ENCODE measurements at places on chromosomes 1 and 21.

DNA sequence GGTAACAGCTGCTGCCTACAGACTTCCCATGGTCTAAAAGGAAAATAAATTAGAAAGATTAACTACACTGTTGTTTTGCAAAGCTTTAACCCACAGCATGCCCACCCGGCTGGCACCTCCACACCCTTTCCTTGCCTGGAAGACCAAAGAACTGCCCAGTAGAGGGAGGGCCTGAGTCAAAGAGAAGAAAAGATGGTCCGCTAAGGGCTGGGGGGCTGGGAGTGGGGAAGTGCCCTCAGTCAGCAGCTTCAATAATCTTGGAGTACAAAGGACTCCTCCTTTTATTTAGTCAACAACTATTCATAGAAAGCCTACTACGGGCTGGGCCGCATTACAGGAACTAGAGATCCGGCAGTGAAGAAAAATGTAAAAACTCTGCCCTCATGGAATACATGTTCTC, 40.6 kb downstream of the ERI3 start:
- DNase-seq, result no peak

GRCh38 chr1:206568256-206568655, 44.0 kb downstream of the EIF2D start:
- DNase-seq, result no peak

- DNase-seq, result no peak
Measured at GRCh38 chr1:55049271-55049913, 10.0 kb downstream of the PCSK9 start.

GRCh38 chr1:220409771-220410595, 118.0 kb upstream of the MARK1 start:
- DNase-seq, result no peak

DNA sequence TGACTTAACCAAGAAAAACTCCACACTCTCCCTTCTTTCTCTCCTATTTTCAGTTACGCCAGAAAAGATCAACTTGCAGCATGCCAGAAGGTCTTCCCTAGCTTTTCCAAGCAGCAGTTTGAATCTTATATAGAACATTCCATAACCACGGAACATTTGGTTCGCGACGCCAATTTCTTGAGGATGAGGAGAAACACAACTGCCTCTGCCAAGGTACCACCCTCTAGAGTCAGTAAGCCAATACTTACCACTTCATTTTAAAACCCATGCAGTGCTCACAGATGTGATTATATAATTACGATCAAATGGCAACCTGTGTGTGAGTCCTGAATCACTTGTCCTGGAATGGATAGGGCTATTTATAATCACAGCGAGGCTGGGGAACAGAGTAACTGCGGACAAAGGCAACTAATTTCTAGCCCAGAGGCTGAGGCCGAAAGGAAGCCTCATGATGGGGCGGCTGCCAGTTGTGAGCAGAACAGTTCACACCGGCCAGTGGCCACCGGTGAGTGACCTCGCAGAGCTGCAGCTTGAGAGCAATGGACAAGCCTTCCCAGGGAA, 43.2 kb upstream of the BACE2 start:
- DNase-seq, result no peak

DNA sequence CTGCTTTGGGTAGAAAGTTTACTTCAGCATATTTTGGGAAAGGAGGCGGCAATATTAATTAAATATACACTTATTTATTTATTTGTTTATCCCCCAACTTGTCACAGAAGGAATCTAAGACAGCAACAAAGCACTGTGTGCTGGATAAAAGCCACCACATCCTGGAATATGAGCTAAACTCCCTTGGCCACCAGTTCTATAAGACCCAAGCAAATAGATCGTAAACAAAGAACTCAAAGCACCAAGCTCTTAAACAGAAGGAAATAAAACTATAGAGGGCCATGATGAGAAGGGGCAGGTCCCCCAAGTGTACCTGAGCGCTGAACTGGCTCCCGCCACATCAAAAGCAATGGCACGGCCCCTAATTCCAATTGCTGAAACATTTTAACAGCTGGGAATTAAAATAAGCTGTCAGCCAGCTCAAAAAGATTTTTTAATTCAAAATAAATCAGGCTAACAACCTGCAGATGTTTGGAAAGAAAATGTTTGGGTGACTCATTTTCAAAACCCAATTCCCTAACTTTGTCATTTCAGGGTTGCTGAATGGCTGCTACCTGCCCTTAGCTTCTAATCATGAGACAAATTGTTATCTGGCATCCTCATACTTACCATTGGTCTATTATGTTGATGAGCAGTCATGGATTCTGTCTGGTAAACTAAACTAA, 127.1 kb downstream of the SLC30A10 start:
- no peak for DNase-seq

GRCh38 chr1:97337250-97338030, 583.4 kb downstream of the DPYD start:
- DNase-seq, result no peak

GRCh38 chr1:7109901-7110300, 324.6 kb downstream of the CAMTA1 start:
- no peak for DNase-seq
